IPS DF 19.7 (cell line): ENCODE measurements at places on chromosomes 4 and X.
A peak's percentile ranks its signal among the peaks of the same experiment; 100 is the strongest.

- no peak for DNase-seq
These were observed 30.8 kb downstream of the RBBP7 start for GRCh38 chrX:16839219-16839851.

DNA sequence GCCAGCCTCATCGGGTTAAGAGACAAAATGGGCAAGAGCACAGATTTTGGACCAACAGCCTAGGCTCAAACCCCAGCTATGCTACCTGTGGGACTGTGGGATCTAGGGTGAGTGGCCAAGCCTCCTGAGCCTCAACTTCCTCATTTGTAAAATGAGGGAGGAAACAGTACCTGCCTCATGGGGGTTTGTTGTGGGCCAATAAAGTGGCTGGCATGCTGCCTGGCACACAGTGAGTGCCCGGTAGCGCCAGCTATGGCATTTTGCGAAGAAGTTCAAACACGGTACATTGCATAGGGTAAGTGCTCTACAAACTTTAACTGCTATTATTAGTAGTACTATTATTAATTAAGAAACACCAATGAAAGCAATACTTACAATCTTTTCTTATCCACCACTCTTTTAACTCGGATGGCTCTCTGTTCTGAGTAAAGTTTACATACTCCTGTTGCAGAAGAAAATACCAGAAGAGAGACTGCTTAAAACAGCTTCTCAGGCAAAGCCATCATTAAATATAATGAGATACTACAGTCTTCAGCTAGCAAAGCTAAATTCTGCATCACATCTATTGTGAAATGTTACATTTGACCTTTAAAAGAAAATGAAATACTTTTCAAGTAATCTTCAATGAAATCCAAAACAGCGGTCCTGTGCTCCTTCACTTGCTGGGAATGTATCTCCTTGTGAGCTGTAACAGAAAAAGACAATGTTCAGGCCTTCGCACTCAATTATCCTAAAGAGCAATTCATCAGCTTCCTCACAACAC lies 70.1 kb downstream of the NSG1 start:
- no peak for DNase-seq

DNA sequence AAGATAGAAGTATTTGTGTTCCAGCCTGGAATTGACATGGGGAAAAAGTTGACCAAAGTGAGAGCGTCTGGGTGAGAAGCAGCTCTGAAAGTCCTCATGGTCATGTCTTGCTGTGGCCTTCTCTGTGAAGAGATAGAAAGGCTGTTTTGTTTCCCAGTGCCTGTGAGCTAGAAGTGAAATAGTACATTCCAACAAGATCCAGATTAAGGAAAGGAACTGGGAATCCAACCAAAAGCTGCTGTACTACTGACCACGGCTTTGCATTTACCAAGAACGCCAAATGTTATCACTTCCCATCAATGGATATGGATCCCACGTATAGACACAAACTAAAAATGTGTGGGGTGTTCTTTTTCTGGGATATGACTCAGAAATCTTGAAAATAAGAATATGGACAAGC lies 51.2 kb downstream of the TENM3 start:
- DNase-seq, result no peak

DNA sequence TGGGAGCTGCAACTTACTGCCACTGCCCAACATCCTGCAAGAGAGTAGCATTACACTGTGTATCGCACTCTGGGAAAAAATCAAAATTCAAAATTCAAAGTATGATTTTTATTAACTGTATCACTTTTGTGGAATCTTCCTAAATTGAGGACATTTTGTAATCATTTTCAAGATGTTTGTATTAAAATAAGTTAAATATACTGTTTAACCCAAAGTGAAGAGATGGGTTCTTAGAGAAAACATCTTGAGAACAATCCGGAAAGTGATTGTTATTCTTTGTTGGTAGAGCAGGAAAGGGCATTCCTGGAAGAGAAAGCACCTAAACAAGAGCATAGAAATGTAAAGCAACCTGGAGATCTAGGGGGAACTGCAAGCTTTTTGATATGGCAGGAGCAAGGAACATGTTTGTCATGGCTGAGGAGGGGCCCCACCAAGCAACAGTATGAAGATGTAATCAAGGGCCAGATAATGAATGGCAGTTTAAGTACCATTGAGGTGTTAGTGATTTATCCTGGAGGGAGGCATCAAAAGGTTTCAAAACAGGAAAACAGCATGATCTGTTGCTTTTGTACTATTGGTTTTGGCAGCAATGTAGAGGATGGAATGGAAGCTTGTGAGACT lies 14.1 kb upstream of the SEC24D start:
- peak; percentile 88 for DNase-seq

DNA sequence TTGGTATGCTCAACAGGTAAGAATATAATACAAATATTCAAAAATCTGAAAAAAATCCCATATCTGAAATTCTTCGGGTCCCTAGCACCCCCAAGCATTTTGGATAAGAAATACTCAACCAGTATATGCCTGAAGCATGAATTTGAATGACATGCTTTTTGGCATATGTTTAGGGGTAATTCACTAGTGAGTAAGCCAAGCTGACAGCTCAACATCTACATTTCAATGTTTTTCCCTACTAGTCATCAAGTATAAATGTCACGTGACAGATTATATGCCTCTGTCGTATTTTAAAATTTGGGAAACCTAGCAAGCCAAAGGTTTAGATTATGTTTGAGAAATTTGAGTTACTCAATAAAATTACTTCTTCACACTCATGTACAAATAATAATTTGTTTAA lies 125.1 kb downstream of the FGF16 start:
- DNase-seq, result no peak

DNA sequence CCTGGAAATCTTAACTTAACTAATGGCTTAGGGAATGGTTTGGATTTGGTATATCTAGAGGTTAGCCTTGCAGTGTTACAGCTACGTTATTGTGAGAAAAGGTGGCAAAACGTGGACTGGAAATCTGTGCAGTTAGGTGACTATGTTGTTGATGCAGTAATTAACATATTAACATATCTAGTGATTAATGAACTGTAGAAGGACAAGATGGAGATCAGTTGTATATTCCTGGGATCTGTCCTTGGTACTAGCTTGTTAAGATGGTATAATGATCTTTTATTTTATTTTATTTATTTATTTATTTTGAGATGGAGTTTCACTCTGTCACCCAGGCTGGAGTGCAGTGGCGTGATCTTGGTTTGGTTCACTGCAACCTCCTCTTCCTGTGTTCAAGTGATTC lies 36.9 kb downstream of the GPAT3 start:
- DNase-seq, result no peak

- DNase-seq, result peak; percentile 0
These were observed 113.7 kb upstream of the NEXMIF start for GRCh38 chrX:75038925-75039324.

DNA sequence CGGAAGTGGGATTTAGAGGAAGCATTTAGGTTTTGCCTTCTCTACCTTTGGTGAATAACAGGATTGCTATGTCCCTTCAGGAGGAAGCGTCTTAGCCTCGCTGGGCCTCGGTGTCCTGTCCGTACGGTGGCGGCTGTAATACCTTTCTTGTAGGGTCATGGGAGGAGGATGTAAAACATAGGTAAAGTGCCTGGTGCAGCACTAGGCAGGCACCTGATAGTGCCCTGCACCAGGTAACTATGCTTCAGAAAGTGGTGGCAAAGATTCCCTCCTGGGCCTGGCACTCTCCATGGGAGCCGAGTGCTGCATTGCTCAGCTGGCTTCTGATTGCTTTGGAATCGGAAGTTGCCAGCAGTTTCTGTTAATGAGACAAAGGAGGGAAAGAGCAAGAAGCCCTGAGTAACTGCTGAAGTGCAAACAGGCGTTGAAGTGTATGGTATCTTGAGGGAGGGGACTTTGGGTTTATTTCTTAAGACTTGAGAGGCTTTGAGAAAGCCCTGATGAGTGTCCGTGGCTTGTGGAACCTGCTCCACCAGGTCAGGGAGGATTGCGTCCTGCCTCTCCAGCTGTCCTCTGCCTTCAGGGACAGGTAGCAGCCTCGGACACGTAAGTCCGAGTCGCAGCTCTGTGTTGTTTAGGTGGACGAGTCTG lies 45.8 kb downstream of the TBC1D14 start:
- DNase-seq, result no peak

- DNase-seq, result no peak
These were observed 22.6 kb downstream of the L1CAM start for GRCh38 chrX:153863251-153863991.

GRCh38 chr4:135777361-135777760 lies 1575.8 kb upstream of the PABPC4L start:
- DNase-seq, result no peak

DNA sequence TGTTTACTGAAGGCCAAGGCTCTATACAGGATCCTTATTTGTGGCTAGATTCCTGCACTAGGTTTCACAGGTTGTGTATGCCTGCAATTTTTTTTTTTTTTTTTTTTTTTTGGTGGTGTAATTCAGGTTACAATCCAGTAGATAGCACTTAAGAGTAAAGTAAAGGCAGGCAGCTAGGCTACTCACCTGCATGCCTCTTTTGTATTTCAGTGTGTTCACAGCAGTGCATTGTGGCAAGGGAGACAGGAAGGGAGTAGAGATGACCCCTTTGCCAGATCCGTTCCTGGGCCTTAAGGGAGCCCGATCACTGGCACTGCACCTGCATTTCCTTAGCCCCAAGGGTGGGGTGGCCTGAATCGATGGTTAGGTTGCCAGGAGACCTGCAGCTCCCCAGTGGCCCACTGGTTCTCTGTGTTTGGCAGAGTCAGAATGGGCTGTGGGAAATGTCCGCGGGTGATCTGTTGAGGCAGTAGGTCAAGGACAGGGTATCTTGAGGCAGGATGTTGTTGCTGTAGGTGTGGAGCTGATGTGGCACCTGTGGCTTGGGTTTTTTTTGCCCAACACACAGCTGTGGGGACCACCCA lies 374.9 kb upstream of the AADAT start:
- no peak for DNase-seq

GRCh38 chrX:148913971-148914370 lies 413.6 kb downstream of the AFF2 start:
- no peak for DNase-seq

GRCh38 chr4:13095722-13096121 lies 388.4 kb downstream of the RAB28 start:
- DNase-seq, result no peak

DNA sequence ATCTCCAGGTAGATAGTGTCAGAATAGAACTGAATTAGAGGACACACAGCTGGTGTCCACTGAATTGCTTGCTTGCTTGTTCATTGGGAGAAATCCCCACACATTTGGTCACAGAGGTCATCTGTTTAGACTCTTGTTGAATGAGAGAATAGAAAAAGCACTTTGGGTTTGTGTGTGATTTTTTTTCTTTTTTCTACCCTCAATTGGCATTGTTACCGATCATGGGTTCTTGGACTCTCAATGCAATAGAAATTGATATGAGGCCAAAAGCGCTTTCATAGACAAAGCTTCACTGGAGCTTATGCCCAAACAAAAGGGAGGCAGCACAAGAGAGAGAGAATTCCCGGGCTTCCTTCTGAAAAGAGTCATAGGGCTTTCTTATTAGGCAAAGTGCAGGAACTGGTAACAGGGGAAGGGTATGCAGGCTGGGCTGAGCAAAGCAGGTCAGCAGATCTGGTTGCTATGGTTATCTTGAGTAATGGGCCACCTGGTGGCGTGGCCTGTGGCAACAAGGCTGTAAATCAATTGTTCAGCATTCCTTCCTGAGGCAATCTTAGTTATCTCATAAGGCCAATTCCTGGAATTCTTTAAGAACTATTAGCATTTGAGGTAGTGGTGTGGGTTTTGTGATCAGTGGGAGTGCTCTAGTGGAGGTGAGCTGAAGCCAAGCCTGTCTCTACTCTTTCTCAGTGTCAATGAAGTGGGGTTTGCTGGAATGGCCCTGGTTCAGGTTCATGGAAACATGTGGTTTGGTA lies 5.3 kb upstream of the GPR82 start:
- DNase-seq, result peak; percentile 57
